ENCODE measurements at places on chromosomes 5 and 9. TPM values are rescaled to one million over a fixed set of nuclear protein-coding genes. Genes with fewer than 3 reads are reported as not detected.

DNA sequence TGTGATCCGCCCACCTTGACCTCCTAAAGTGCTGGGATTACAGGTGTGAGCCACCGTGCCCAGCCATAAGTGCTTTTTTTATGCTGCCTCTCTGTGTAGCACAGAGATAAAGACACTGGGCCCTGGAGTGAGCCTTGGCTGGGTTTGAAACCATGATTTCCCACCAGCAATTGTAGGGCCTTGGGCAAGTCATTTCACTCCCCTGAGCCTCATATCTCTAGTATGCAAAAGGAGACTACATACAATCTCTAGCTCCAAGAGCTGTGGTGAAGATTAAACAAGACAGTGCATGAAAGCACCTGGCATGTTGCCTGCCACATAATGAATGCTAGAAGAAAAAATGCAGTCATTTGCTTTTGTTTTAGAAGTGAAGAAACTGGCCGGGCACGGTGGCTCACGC is 3.9 kb downstream of the FABP6 start:
- no peak for DNase-seq

GRCh38 chr5:30436691-30437090 is 756.8 kb upstream of the CDH6 start:
- DNase-seq = no peak

The FGD3 gene
- total RNA-seq = 9.2 TPM

GRCh38 chr5:143200781-143201398 is 202.6 kb downstream of the NR3C1 start:
- no peak for DNase-seq

DNA sequence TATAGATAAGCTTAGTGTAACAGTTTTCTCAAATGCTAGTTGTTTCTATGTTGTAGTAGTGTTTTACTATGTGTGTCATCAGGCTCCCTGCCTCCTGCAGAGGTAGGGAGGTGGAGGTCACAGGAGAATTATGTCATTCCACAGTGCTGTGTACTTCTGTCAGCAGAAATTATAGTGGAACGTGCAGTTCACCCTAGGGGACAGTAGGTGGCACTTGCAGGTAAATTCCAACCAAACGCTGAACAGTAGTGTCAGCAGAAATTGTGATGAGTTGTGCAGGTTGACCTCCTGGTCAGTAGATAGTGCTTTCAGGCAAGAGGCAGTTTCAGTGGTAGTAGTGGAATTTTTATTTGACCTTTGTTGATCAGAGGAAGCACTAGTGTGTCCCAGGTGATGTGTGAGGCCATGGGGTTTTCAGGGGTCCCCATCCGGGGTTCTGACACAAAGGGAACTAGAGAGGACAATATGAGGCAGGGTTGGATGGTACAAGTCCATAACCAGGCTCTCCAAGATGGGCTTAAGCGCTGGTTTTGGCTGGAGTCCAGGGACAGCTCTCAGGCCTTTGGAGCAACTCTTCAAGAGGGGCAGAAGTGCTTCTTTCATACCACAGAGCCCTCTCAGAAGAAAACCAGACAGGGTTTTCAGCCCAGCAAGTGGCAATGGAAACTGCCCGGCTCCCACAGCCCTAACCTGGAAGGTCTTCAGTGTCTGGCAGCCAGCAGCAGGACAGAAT is 402.9 kb downstream of the CYLC2 start:
- no peak for DNase-seq

GRCh38 chr9:86979657-86980056 is 32.4 kb upstream of the GAS1 start:
- no peak for DNase-seq

GRCh38 chr5:145951071-145951470 is 14.7 kb downstream of the SH3RF2 start:
- DNase-seq = no peak

All from suprapubic skin (tissue), 4 donors.